A549 treated with DMSO at 1 μM for 4 hours (cell line): ENCODE measurements at places on chromosomes 7 and 10. TPM values are rescaled to one million over a fixed set of nuclear protein-coding genes. Genes with fewer than 3 reads are reported as not detected.

The CALHM2 gene
- total RNA-seq = 4.7 to 6.1 TPM (median 5.3 TPM) in 5 replicates

The SPDYE5 gene
- total RNA-seq = not detected in 5 replicates

The PRLHR gene
- total RNA-seq = not detected in 5 replicates

The VIPR2 gene
- total RNA-seq = 0.02 TPM in 1 of 5 replicates, not detected in the others

The MYPN gene
- total RNA-seq = 2.5 to 4.2 TPM (median 2.8 TPM) in 5 replicates

The IL15RA gene
- 3.5 to 4.4 TPM (median 4.1 TPM) in 5 replicates for total RNA-seq

The CDCA7L gene
- total RNA-seq = 13.5 to 19.0 TPM (median 16.4 TPM) in 5 replicates

The SFTPA1 gene
- not detected in 5 replicates for total RNA-seq

The PRRT4 gene
- total RNA-seq = 0.19 to 0.43 TPM (median 0.37 TPM) in 5 replicates

The WDR86 gene
- 0.07 to 0.20 TPM (median 0.13 TPM) in 4 of 5 replicates, not detected in the other for total RNA-seq

The FERD3L gene
- total RNA-seq = not detected in 5 replicates

The MMP21 gene
- 0.03 TPM in 1 of 5 replicates, not detected in the others for total RNA-seq

The WEE2 gene
- not detected in 5 replicates for total RNA-seq

The ZNF25 gene
- 1.2 to 2.7 TPM (median 1.9 TPM) in 5 replicates for total RNA-seq

The CPN1 gene
- total RNA-seq = 0.16 to 0.60 TPM (median 0.41 TPM) in 5 replicates

The CFAP43 gene
- 0.16 to 0.28 TPM (median 0.21 TPM) in 5 replicates for total RNA-seq

The SFMBT2 gene
- total RNA-seq = 11.4 to 14.9 TPM (median 13.5 TPM) in 5 replicates

The SKIDA1 gene
- total RNA-seq = 1.3 to 1.9 TPM (median 1.6 TPM) in 5 replicates

The TRIL gene
- not detected in 5 replicates for total RNA-seq

The HOXA11 gene
- 0.63 to 1.2 TPM (median 0.79 TPM) in 5 replicates for total RNA-seq

The GIMAP7 gene
- not detected in 5 replicates for total RNA-seq

The GPC2 gene
- 0.70 to 1.4 TPM (median 1.2 TPM) in 5 replicates for total RNA-seq

The GPR22 gene
- total RNA-seq = not detected in 5 replicates

The HBP1 gene
- total RNA-seq = 19.7 to 28.0 TPM (median 26.1 TPM) in 5 replicates

The ODAD2 gene
- not detected in 5 replicates for total RNA-seq

The ASIC3 gene
- 7.5 to 13.1 TPM (median 10.6 TPM) in 5 replicates for total RNA-seq

The STAM gene
- 28.0 to 31.6 TPM (median 29.8 TPM) in 5 replicates for total RNA-seq

The SLC26A5 gene
- total RNA-seq = not detected in 5 replicates

The C10orf67 gene
- 0.03 to 0.13 TPM (median 0.06 TPM) in 4 of 5 replicates, not detected in the other for total RNA-seq

The MSMB gene
- not detected in 5 replicates for total RNA-seq

The DLX5 gene
- not detected in 5 replicates for total RNA-seq

The SPDYE6 gene
- not detected in 5 replicates for total RNA-seq

The SKAP2 gene
- total RNA-seq = 12.7 to 22.9 TPM (median 18.2 TPM) in 5 replicates

The TMEM184A gene
- 6.7 to 15.3 TPM (median 13.2 TPM) in 5 replicates for total RNA-seq
